ENCODE measurements at places on chromosomes 6 and 20.

DNA sequence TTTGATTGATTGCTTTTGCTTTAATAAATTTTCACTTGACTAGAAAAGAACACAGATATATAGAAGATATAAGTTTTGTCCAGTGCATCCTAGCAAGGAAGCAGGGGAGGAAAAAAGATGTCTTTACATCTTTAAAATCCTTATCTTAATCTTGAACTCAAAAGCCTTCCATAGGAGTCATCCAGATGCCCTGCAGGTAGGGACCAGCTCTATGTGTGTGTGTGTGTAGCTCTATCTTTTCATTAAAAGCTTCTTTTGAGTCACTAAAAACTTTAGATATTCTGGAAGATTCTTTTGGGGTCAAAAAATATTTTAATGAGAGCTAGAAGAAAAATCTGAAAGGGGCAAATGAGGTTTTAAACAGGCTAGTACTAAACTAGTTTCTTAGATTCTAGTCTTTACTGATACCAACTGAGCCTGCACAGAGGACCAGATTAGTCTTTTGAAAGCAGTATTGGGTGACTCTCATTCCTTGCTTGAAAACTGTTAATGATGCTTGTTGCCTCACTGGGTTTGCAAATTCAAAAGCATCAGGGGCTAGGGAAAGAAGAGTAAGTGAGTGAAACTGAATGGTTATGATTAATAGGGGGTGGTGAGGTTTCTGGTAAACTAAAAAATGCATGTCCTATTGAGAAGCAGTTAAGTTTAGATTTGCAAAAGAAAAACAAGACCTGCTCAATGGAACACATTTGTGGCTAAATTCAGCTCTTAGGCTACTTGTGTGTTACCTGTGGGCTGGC, 40.6 kb upstream of the JAG1 start:
- no peak for DNase-seq

DNA sequence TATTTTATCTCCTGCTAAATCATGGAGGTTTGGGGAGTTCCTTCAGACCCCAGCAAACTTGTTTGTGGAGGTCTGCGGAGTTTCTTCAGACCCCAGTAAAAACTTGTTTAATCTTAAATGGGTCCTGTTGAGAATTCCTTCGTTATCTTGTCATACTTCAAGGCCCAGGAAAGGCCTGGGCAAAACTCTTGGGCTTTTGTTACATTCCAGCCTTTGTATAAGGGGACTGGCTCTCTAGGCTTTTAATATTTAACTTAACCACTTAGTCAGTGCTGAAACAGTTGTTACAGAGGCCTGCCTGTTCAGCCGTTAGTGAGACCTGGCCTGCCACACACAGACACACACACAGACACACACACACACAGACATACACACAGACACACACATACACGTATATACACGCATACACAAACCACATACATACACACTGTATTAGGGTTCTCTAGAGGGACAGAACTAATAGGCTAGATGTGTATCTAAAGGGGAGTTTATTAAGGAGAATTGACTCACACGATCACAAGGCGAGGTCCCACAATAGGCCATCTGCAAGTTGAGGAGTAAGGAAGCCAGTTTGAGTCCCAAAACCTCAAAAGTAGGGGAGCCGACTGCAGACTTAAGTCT, 21.3 kb upstream of the CST3 start:
- DNase-seq = no peak

DNA sequence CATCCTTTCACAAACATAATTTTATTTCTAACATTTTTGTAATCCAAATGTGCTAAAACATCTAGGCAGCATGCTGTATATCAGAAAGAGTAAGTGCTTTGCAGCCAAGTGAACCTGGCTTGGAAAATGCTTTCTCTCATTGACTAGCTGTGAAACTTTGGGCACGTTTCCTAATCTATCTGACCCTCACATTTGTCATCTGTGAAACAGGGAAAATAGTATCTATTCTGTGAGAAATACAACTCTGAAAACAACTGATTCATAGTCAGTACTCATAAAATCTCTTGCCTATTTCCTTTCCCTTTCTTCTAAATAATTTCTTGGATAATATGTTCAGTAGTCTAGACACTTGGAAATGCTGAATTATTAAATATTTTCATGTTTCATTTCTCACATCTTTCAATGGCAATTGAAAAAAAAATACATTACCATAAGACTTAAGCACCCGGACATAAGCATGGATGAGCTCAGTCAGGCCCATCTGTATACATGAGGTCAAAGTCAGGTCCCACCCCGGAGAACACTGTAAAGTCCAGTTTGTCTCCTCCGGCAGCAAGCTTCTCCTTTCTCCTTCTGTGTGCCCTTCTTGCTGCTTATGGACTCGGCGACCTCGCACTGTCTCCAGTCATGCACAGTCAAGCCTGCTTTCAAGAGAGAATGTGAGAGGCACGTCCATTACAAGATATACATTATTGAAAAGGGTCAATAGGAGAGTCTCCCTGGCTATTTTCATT, 455.0 kb upstream of the SOX4 start:
- DNase-seq = no peak

GRCh38 chr6:42453031-42453653, 1.4 kb upstream of the TRERF1 start:
- DNase-seq = peak; percentile 61

DNA sequence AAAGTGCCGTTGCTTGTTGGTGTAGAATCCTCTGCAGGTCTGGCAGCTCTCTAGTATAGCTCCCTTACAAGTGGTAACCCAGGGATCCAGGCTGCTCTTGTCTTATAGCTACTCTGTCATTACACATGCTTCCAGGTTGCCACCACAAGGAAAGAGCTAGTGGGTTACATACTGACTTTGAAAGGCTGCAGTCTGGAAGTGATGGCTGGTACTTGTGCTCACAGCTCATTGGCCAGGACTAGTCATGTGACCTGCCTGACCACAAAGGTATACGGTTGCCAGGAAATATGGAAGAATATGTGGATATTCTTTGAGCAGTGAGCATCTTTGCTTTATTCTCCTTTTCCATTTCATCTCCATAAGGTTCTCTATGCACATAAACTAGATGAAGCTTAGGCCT, 46.0 kb downstream of the RREB1 start:
- no peak for DNase-seq

GRCh38 chr6:161418463-161418945, 144.6 kb upstream of the AGPAT4 start:
- DNase-seq = peak; percentile 15

DNA sequence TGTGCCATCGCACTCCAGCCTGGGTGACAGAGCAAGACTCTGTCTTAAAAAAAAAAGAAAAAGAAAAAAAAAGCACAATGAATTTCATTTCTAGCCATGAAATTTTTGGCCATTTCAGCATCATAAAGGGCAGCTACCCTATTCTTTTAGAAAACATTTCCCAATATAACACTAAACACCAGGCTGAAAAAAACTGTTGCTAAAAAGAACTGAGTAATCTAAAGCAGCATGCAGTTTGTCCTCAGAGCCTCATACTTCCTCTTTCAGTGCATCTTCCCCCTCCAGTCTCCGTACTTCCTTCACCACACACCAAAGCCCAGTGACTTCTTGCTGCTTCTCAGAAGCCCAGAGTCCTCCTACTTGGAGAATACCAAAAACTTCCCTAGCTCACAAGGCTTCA, 5.6 kb upstream of the IFNGR1 start:
- DNase-seq = no peak

DNA sequence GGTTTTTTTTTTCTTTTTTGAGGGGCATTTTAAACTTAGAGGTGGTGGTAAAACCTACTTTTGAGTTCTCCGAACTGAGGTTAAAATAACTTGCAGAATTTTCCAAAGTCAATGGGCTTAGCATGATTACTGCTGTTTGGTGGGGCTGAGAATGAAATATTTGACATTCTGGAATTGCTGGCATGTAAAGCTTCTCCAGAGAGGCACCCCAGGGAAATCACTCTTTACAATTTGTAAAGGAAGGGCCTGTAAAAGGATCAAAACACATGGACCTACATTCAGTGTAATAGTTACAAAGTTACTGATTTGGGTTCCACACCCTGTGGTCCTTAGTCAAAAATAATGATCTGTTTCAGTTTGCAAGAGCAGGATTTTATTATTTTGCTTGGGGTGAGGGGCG, 5.5 kb downstream of the FAM217B start:
- no peak for DNase-seq

GRCh38 chr20:1338801-1339200, 9.9 kb upstream of the SDCBP2 start:
- DNase-seq = no peak

DNA sequence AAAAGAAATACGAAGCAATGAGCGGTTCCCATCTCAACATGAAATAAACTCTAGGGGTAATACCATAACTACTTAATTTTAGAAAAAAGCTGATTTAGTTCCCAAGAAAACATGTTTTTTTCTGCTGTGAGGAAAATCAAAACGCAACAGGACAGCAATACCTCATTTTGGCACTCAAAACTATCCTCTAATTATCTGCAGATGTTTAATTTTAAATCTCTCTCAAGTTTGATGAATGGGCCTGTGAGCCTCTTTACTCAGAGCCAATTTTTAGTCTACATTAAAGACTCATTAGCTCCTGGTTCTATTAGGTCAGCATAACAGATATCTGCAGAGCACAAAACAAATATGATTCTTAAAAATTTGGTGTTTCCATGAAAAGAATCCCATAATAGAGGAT, 28.1 kb downstream of the RNF24 start:
- no peak for DNase-seq

DNA sequence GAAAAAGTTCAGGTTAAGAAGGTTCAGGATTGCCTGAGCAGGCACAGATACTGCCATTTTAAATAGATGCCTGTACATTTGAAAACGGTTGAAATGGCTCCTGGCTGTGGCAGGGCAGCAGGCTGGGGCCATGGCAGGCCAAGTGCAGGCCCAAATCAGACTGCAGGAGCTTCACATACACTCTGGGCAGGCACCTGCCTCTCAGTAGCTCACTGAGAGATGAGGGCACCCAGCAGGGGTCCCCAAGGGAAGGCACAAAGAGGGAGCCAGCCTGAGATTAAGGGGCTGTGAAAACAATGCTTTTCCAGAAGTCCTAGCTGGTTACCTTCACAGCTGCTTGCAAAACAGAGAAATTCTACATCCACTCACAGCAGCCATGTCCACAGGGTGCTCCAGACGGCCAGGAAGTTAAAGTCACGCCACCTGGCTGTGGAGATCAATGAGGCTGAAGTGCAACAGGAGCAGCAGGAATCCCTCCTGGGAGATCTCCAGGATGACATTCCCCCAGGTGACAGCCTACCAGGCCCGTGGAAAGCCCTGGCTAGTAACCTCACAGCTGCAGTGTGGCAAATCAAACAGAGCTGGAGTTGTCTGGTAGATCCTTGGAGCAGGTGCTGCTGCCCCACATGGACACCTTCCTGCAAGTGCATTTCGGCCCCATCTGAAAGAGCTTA, 6.2 kb upstream of the RAET1E start:
- DNase-seq = no peak

Data from NCI-H2227 treated with DMSO at 0.1 percent for 48 hours (cell line).